ENCODE measurements at places on chromosomes 11 and 22. TPM values are rescaled to one million over a fixed set of nuclear protein-coding genes. Genes with fewer than 3 reads are reported as not detected.

DNA sequence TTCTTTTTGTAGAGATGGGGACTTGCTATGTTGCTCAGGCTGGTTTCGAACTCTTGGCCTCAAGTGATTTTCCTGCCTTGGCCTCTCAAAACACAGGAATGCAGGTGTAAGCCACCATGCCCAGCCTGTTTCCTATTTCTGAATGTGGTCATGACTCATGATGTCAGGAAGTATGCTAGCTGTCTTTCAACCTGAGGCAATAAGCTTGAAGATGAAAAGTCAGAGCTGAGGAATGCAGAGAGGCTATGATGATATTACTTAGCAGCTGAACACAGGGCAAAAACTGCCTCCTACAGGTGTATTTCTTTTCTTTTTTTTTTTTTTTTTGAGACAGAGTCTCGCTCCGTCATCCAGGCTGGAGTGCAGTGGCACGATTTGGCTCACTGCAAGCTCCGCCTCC, 9.0 kb upstream of the NUCB2 start:
- H3K4me1 ChIP-seq: peaks cover 8% of the 10 kb centered on the region
- H3K27ac ChIP-seq: no peak overlapping the region
- DNase-seq: peak; percentile 94
- H3K4me3 ChIP-seq: no peak overlapping the region
- H3K27me3 ChIP-seq: no peaks in the 10 kb centered on the region

- no peaks in the 10 kb centered on the region for H3K4me1 ChIP-seq
- H3K36me3 ChIP-seq: no peaks in the 10 kb centered on the region
- no peak overlapping the region for H3K27ac ChIP-seq
- no peak overlapping the region for H3K4me3 ChIP-seq
- H3K27me3 ChIP-seq: no peaks in the 10 kb centered on the region
These were observed 251.9 kb upstream of the FAT3 start for GRCh38 chr11:91972665-91973266.

HSPB2 gene
- total RNA-seq: not detected

PHOX2A gene
- total RNA-seq: not detected

Data from PC-3 (cell line).